Heart left ventricle (tissue), 16 donors: ENCODE measurements at places on chromosomes 2 and 18. TPM values are rescaled to one million over a fixed set of nuclear protein-coding genes. Genes with fewer than 3 reads are reported as not detected.

DNA sequence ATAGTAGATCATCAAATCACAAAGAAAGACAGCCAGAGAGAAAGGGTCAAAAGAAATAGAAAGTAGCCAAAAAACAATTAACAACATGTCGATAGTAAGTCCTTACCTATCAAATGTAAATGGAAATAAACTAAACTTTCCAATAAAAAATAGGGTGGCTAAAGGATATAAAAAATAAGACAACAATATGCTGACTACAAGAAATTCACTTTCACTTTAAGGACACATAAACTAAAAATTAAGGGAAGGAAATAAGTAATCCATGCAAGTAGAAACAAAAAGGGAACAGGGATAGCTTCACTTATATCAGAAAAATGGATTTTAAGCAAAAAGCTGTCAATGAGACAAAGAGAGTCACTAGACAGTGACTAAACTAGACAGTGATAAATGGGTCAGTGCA is 903.9 kb upstream of the ZEB2 start:
- no peak overlapping the region for H3K4me3 ChIP-seq
- H3K36me3 ChIP-seq: no peaks in the 10 kb centered on the region
- DNase-seq: no peak
- no peaks in the 10 kb centered on the region for H3K27me3 ChIP-seq
- no peaks in the 10 kb centered on the region for H3K4me1 ChIP-seq

GRCh38 chr2:173669271-173669853 is 295.8 kb downstream of the SP3 start:
- H3K4me1 ChIP-seq: no peaks in the 10 kb centered on the region
- H3K27ac ChIP-seq: no peak overlapping the region
- H3K27me3 ChIP-seq: no peaks in the 10 kb centered on the region
- no peaks in the 10 kb centered on the region for H3K36me3 ChIP-seq
- H3K4me3 ChIP-seq: no peak overlapping the region
- no peak for DNase-seq

DNA sequence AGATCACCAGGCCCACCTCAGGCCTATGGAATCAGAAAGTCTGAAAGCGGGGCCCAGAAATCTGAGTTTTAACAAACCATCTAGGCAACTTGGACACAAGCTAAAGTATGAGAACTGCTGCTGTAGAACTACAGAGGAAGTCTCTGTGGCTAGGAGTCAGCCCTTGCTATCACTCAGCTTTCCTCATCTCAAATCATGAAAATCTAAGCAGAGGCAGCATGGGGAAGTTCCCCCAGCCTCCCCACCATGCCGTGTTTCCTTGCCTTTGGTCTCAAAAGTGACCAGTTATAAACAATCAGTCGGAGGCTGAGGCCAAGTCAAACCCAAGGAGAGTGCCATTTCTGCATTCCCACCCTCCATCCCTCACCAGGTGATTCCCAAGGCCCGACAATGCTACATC is 404.7 kb downstream of the BCL11A start:
- H3K36me3 ChIP-seq: no peaks in the 10 kb centered on the region
- no peak overlapping the region for H3K27ac ChIP-seq
- H3K27me3 ChIP-seq: no peaks in the 10 kb centered on the region
- H3K4me3 ChIP-seq: no peak overlapping the region

- DNase-seq: peak; percentile 66
- H3K4me1 ChIP-seq: peaks cover 66% of the 10 kb centered on the region
- H3K27me3 ChIP-seq: no peaks in the 10 kb centered on the region
- peaks cover 30% of the 10 kb centered on the region for H3K36me3 ChIP-seq
Measured at GRCh38 chr2:25274868-25275574, 66.7 kb downstream of the DNMT3A start.

DNA sequence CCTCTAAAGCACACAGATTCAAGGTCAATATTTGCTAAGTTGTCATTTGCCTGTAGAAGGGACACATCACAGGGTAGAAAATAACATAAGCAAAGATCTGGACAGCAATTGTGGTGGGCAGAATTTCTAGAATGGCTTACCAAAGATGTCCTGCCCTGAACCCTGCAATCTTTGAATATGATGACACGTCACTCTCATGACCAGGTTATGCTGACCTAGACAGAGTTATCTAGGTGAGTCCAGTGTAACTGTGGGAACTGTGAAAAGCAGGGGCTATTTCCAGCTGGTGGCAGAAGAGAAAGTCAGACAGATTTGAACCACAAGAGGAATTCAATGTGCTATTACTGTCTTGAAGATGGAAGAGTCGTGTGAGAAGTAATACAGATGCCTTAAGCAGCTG is 112.3 kb upstream of the CNGA3 start:
- H3K27ac ChIP-seq: no peak overlapping the region
- H3K4me3 ChIP-seq: no peak overlapping the region
- DNase-seq: no peak
- no peaks in the 10 kb centered on the region for H3K27me3 ChIP-seq

- no peaks in the 10 kb centered on the region for H3K27me3 ChIP-seq
- peaks cover 76% of the 10 kb centered on the region for H3K36me3 ChIP-seq
- no peak overlapping the region for H3K4me3 ChIP-seq
Measured at GRCh38 chr2:182951948-182952663, 85.7 kb upstream of the FRZB start.

Gene RAPGEF4
- 16.6 TPM for total RNA-seq

Gene RGPD3
- 0.05 TPM for total RNA-seq

Gene FASTKD1
- total RNA-seq: 80.1 TPM

Gene UCN
- 0.82 TPM for total RNA-seq

Gene IL36A
- total RNA-seq: not detected

Gene CDH20
- total RNA-seq: 0.15 TPM

Gene CPLX4
- total RNA-seq: not detected
